ENCODE measurements at places on chromosomes 1 and 21.

DNA sequence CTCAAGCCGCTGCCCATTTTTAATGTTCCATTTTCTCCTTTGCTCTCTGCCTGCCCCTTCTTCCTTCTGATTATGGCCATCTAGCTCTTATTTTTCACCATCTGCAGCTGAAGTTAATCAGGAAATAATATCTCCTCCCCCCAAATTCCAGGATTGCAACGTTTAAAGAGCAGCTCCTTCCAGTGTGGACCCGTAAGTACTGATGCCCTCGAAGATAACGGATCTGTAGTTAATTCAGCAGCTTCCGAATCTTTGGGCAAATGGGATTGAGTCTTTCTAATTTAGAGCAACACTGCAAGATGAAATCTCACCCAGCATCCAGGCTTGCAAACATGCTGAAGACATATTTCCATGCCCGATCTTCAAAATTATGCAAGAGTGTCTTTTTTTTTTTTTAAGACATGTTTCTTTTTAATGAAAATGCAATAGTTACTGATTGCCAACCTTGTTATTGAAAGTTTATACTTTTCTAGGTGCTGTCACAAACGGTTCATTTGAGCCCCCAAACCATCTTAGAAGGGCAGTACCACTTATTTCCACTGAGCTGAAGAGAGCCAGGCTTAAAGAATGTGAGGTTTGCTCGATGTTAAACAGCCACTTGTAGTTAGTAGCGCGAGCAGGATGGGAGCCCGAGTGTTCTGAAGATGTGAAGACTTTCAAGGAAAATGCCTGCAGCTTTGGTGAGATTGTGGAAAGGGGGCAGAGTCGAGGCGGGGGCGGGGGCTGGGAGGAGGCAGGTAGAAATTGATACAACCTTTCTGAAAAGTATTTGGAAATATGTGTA is 10.9 kb upstream of the RCAN3 start:
- DNase-seq = no peak

DNA sequence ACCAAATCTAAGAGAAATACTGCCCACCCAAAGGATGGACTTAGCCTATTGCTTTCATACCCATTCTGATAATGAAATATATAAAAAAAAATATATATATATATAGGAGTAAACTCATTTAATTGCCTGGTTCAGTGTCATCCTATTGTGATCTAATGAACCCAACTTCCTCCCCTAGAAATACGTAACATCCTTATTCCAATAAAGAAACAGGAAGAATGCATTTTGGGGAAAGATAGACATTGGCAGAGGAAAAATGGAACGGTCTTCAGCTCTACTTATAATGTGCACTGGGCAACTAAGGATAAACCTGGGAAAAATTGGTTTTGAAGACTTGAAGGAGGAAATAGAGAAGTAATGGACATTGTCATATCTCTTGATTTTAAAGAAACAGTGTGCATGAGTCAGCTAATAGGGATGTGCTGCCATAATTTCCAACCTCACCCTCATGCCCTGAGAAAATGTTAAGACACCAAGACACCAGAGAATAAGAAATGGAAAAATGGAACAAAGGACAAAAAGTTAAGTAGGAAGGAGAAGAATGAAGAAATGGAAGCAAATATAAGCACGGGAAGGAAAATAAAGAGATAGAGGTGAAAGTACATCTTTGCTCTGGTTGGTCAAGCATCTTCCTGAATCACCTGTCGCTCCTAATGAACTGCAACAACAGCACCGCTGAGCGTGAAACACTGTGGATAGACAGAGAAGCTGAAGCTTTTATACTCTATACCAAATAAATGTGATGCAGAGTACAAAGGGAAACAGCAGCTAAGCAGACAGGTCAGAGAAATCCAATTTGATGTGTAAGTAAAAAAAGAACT is 5.4 kb downstream of the UBR4 start:
- no peak for DNase-seq

DNA sequence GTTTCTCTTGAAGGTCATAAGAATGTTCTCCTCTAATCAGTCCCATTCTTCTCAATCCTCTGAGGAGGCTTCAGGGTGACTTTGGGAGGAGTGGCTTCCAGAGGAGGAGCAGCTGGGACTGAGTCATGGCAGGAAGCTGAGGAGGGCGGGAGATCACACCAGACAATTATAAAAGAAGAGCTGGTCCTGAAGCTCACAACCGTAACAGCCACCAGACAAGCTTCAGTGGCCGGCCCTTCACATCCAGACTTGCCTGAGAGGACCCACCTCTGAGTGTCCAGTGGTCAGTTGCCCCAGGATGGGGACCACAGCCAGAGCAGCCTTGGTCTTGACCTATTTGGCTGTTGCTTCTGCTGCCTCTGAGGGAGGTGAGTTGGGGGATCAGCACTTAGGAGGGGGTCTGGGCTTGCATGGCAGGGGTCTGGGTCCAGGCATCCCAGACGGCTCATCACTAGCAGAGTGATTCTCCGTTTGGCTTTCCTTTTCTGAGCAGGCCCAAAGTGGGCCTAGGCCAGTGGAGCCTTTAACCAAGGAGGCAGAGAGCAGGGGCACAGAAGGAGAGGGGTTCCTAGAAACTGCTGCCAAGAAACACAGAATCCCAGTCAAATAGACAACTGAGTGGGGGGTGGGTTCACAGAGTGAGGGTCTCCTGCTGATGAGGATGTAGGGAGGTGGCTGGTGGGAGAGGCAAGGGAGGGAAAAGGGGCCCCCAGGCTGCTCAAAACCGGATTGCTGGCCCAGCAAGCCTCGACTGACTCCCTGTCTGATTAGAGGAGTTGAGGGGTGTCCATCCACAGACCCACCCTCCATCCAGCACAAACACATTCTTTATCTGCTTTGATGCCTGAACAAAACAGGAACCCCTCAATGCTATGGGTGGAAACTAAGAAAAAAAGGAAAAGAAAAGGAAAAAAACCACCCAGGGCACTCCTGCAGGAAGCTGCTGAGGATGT is at the start of gene ECM1:
ECM1 (plus strand) TSS at position 198 of the 953 bp plus-strand sequence; CDS start at position 299, 101 bp downstream.
- no peak for DNase-seq

GRCh38 chr1:24032981-24033380 is 52.9 kb upstream of the SRSF10 start:
- DNase-seq = no peak

DNA sequence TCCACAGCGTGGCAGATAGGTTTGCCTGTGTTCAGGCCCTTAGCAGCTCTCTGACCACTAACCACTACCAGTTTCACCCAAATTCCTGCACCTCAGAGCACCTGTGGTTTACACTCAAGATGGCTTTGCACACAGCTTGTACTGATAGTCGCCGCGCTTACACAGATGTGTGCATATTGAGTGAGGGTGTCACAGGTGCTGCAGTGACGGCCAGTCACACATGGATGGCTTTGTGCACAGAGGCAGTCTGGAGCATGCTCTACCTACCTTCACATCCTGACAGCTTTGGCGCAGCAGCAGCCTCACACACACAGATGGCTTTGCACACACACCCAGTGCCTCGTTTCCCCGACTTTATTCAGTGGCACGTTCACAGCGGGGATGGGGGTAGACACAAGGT is 7.5 kb downstream of the DMAP1 start:
- DNase-seq = no peak

GRCh38 chr1:53715478-53715877 is 23.5 kb downstream of the GLIS1 start:
- no peak for DNase-seq

- no peak for DNase-seq
These were observed 10.3 kb downstream of the DNALI1 start for GRCh38 chr1:37567023-37567422.

All from dermis microvascular lymphatic vessel endothelial cell (primary cell).